ENCODE measurements at places on chromosomes 4 and X.

- DNase-seq = no peak
Measured at GRCh38 chr4:89119836-89120235, 8.5 kb downstream of the TIGD2 start.

DNA sequence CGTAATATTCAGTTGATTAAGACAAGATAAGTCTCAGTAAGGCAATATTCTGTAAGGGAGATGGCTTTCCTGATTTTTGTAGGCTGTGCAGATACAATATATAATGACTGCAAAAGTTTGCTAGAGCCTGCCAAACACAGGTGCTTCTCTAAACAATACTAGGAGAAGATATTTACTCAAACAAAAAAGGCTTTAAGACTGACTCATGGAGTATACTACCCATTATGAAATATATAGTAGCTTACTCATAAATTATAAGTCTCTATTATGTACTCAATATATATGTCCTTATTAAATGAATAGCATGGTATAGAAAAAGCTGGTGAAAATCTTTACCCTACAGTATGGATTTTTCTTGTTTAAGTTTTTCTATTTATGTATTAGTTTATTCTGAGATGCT, 93.2 kb upstream of the IL15 start:
- DNase-seq = no peak

- DNase-seq = no peak
Measured at GRCh38 chr4:173403051-173403450, 4.1 kb upstream of the SCRG1 start.

GRCh38 chr4:41148931-41149330, 65.4 kb downstream of the APBB2 start:
- DNase-seq = no peak

DNA sequence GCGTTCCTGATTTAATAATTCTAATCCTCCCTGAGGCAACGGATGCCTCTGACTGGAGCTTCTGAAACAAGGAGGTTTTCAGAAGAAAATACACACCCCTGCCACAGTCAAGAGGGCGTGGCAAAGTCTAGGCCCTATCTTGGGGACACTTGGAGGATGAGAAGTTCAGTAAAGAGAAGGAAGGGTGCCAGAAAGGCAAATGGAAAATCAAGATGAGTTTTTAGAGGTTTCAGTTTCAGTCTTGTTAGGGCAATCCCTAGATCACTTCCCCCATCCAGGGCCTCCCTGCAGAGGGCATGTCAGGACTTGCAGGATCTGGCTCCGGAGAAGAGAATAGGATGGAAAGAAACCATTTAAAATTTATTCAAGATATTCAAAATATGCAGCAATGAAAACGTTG, 28.5 kb upstream of the FGF2 start:
- no peak for DNase-seq

DNA sequence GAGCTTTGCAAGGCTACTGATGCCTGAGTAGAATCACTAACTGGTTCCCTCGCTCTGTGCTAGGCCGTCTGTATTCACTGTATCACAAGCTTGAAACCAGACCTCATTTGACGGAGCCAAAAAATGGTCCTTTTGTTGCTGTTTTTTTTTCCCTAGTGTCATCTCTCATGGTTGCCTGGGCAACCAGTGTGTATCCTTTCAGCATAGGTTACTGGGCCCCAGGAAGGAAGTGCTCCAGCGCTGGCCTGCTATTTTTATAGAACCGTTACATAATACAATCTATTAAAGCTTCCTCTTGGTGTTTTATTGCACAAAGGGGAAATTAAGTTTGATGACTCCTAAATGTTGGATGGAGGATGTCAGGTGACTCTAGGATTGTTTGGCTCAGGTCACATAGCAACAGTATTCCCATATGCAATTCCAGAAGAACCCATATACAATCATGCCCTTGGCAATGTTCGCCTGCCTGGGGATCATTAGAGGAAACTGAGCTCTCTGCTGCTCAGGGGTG, 220.4 kb downstream of the SPRY1 start:
- no peak for DNase-seq

GRCh38 chrX:118627084-118627758, 100.2 kb upstream of the IL13RA1 start:
- DNase-seq = no peak

GRCh38 chrX:110015032-110015431, 12.1 kb downstream of the TMEM164 start:
- DNase-seq = no peak

- no peak for DNase-seq
Measured at GRCh38 chr4:52012651-52013050, 7.5 kb downstream of the LRRC66 start.

- DNase-seq = no peak
Measured at GRCh38 chrX:21758488-21758887, 572 bp upstream of the SMPX start.

- DNase-seq = no peak
Measured at GRCh38 chrX:44954562-44954961, 81.6 kb downstream of the KDM6A start.

DNA sequence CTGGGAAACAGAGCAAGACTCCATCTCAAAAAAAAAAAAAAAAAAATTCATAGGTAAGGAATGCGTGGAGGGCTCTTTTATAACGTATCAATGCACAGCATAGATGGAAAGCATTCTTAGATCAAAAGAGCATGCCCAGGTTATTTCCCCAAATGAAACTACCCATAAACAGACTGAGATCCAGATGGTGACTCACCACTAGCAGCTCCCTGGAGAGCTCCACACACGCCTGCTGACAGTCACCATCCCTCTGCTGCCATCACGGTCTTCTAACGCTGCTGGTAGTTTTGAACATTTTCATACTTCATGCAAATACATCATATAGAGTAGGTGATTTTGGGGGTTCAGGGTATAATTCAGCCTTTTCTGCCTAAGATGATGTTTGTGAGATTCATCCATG, 136.9 kb downstream of the ASMT start:
- no peak for DNase-seq

DNA sequence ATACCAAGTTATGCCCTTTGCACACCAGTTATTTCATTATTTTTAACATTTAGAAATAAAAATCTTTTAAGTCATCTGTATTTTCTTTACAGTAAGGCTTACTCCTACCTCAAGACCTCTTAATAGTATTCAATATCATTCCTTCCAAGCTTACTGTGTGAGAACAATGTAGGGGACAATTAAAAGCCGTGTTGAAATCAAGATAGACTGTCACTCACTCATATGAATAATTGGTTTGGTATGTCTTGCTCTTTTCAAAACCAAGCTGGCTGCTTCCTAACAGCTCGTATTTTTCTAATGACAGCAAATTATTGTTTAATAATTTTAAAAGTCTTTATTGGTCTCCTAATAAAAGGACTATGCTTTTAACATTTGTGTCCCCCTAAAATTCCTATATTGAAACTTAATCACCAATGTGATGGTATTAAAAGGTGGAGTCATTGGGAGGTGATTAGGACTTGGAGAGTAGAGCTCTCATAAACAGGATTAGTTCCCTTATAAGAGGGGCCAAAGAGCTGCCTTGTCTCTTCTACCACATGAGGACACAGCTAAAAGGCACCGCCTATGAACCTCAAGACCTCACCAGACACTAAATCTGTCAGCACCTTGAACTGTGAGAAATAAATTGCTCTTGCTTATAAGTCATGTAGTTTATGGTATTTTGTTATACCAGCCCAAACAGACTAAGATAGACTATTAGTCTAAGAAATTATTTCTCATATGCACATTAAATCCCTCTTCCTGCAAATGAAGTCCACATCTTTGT, 4.1 kb downstream of the ABCB7 start:
- DNase-seq = no peak

DNA sequence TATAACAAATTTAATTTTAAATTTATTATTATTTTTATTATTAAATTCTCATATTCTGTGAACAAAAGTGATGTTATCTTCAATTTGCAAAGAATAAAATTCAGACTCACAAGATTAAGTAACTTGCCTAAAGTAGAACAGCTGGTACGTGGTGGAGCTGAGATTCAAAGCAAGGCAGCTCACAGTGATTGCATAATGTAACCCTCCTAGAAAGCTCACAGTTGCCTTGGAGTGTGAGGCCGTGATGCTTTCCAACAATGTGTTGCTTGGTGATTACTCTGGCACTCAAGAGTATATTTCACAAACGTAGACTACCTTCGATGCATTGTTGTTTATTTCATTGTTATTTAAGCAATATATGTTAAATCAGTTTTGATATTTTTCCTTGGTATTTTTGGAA, 1039.2 kb upstream of the PABPC4L start:
- DNase-seq = no peak

GRCh38 chr4:149700272-149700671, 115.4 kb downstream of the IQCM start:
- no peak for DNase-seq

DNA sequence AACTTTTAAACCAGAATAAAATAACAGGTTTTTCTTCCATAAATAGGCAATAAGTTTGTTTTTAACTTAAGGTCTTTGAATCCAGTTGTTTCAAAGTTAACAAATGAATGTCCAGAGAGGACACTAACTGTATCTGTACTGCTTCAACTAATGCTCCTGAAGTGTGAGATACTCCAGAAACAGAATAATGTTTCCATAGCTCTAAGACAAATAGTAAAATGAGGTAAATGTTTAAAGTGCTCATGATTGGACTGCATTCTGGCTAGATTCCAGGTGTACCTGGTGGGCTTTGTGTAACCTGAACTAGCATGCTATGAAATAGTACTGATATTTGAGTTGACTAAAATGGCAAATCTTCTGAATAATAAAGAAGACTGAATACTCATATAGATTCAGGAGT, 51.7 kb downstream of the METTL14 start:
- no peak for DNase-seq

- DNase-seq = no peak
Measured at GRCh38 chr4:104942990-104943743, 203.5 kb upstream of the TET2 start.

DNA sequence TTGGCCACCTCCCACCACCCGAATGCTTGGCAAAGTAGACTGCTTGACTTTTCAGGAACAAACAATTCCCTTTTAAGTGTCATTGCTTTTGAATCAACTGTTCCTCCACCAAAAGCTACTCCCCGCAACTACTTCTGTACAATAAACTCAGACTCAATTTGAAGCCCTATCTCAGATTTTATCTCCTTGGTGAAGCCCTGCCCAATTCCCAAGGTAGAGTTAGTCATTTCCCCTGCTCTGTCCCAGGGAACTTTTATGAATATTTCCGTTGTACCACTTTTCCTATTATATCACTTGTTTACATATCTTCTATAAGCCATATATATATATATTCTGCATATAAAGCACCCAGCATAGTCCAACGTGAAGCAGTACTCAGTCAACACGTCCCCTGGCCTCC, 102.8 kb downstream of the C4orf51 start:
- DNase-seq = no peak

DNA sequence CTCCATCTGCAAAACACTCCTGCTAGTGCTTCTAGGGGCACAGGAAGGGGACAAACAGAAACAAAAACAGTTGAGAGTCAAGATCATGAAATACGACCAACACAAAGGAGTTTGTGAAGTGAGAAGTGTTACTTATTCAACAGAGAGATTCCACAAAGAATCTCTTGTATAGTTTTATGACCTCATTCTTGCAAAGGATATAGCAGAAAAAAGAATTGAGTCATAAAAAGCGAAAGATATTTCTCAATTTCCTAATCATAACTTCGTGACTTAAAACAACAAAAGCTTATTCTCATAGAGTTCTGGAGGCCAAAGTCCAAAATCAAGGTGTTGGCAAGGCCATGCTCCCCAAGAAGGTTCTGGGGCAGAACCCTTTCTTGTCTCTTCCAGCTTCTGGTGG, 40.7 kb downstream of the TIGD4 start:
- no peak for DNase-seq

DNA sequence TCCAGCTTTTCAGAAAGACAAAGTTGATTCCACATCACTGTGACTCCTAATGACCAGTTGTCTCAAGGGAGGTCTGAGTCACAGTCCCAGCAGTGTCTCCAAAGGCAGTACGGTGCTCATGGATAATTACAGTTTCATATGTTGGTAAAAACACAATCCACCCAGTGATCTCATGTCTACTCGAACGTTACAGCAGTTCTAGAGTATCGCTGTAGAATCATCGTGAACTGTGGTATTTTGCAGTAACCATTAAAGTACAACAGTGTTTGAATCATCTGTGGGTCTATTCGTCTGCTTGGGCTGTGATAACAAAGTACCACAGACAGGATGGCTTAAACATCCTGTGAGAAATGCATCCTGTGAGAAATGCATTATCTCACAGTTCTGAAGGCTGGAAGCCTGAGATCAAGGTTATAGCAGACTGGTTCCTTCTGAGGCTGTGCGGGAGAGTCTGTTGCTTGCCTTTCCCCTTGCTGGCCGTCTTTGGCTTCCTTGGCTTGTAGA, 121.1 kb upstream of the SORBS2 start:
- DNase-seq = no peak

DNA sequence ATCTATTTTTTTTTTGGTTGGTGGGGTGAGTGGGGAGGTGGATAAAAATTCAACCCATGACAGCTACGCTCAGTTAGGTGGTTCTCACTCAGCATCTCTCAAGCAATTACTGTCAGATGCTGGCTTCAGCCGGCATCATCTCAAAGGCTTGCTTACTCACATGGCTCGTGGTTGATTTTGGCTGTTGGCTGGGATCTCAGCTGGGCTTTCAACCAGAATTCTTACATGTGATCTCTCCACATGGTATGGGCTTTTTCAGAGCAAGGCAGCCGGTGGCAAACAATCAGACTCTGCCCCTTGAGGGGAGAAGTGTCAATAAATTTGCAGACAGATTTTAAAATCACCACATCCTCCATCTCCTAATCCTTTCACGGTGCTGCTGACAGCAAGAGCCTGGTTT, 47.2 kb downstream of the SLC34A2 start:
- peak; percentile 27 for DNase-seq

GRCh38 chrX:14779580-14779979, 93.3 kb downstream of the FANCB start:
- no peak for DNase-seq

DNA sequence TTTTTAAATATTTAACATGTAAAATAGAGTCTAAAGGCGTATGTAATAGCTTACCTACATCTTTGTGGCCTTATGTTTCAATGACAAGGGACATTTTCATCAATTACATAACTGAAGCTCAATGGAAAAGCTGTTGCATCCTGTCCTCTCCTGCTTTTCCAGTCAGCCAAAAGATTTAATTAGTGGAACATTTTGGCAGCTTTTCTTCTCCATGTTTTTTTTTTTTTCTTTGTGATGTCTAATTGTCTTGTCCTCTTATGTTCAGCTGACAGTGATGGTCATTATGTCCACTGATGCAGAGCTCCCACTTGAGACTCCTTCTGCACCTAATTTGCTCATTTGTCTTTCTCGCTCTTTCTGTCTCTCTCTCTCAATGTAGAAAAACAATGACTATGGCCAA, 422.2 kb downstream of the GABRG1 start:
- peak; percentile 19 for DNase-seq

- DNase-seq = no peak
Measured at GRCh38 chrX:12488771-12489170, 302.4 kb upstream of the PRPS2 start.

GRCh38 chrX:22135171-22135711, 103.1 kb downstream of the PHEX start:
- DNase-seq = no peak

- DNase-seq = no peak
Measured at GRCh38 chr4:139535871-139536234, 20.2 kb downstream of the SETD7 start.

All from cerebellar nuclear complex (tissue), 1 donor.